Smooth muscle cell of the brain vasculature (primary cell): ENCODE measurements at places on chromosomes 5 and 9.
A peak's percentile ranks its signal among the peaks of the same experiment; 100 is the strongest.

GRCh38 chr9:136539427-136540421 lies 6.1 kb downstream of the NOTCH1 start:
- DNase-seq, result no peak

DNA sequence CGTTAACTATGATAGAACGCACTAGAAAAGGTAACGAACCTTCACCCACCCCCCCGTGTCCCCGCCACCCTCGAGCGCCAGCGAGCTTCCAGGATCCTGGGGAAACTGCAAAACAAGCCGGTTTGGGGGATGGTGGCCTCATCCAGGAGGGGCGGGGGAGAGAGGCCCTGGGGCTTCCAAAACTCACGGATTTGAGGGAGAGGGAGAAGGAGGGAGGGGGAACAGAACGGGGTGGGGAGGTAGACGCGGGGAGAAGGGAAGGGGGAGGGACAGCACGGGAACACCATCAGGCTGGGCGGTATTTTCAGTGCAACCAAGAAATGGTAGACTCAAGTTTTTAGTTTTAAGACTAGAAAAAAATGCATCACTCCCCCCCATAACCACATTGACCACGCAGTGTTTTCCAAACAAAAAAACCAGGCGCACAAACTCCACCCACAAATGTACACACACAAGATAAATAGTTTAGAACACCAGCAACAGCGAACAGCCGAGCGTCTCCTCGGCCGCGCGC lies 1.4 kb downstream of the NRARP start:
- no peak for DNase-seq

GRCh38 chr9:23824830-23825591 lies 1.0 kb downstream of the ELAVL2 start:
- no peak for DNase-seq

- no peak for DNase-seq
Measured at GRCh38 chr9:80292231-80292630, 720.5 kb downstream of the TLE4 start.

GRCh38 chr9:5388026-5388819 lies 48.5 kb upstream of the RLN1 start:
- peak; percentile 20 for DNase-seq

DNA sequence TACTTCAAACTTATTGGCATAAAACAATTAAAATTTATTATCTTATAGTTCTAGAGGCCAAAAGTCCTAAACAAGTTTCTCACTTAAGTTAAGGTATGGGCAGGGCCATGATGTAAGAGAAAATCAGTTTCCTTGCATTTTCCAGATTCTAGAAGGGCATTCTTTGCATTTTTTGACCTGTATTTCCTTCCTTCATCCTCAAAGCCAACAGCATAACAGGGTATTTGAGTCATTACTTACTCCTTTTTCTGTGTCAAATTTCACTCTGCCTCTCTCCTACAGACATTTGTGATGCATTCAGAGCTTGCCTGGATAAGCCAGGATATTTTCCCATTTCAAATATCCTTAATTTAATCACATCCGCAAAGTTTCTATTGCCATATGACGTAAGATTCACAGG lies 1499.0 kb downstream of the EFNA5 start:
- no peak for DNase-seq

GRCh38 chr9:136077491-136077890 lies 17.6 kb downstream of the NACC2 start:
- no peak for DNase-seq
